ENCODE measurements at places on chromosomes 3 and 15.

GRCh38 chr15:75056036-75056435, 32.6 kb downstream of the PPCDC start:
- DNase-seq: no peak

DNA sequence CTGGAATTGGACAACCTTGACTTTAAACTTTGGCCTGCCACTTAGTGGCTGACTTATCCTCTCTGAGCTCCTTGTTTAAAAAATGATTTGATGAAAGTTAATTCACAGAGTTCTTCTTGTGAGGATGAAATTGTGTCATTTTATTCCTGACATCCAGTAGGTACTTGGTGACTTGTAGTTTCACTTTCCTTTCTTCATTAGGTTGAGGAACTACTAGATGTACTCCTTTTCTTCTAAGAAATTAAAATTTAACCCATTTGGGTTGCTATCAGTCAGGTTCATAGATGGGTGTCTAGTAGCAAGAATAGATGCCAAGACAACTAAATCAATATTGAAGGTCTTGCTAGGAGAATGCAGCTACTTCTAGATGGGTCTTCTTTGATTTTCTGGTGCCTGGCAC, 5.2 kb downstream of the NR1D2 start:
- DNase-seq: no peak

DNA sequence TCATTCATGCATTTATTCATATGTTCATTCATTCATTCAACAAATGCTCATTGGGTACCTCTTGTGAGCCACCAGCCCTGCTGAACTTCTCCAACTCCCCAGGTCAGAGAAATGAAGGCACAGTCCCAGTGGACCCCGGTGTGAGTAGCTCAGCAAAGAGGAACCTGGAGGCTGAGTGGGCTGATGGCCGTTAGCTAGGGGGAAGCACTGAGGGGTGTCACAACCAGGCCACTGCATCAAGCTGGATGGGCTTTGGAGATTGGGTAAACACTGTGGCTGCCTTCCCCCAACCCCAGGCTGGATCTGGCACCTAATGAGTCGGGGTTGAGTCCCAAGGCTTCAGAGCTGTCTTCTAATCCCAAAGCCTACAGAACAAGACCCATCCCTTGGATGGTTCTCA, 12.1 kb upstream of the ALAS1 start:
- DNase-seq: no peak

DNA sequence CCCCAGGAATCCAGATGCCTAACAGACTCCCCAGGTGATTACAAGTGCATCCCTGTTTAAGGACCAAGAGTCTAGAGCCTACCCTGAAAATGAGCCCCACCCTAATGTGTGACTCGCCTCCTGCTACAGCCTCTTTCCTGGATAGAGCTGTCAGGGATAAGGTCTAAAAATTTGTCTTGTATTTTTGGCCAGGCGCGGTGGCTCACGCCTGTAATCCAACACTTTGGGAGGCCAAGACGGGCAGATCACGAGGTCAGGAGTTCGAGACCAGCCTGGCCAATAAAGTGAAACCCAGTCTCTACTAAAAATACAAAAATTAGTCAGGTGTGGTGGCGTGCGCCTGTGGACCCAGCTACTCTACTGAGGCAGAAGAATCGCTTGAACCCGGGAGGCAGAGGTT, 11.2 kb downstream of the TMC3 start:
- DNase-seq: no peak

DNA sequence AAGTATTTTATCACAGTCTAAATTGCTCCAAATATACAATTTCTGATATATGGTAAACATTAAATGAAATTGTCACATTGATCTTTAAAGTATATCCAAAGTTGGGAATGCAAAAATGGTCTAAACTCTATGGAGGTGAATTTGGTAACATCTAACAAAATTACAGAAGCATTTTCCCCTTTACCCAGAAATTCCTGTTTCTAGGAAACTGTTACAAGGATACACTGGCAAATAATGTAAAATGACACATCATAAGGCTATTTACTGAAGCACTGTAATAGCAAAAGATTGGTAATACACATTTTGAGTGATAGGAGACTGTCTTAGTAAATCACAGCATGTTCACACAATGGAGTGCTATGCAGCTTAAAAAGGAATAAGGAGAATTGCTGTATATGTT, 50.0 kb upstream of the SLCO2A1 start:
- no peak for DNase-seq

- DNase-seq: no peak
Measured at GRCh38 chr3:129522953-129523352, 5.5 kb upstream of the RHO start.

DNA sequence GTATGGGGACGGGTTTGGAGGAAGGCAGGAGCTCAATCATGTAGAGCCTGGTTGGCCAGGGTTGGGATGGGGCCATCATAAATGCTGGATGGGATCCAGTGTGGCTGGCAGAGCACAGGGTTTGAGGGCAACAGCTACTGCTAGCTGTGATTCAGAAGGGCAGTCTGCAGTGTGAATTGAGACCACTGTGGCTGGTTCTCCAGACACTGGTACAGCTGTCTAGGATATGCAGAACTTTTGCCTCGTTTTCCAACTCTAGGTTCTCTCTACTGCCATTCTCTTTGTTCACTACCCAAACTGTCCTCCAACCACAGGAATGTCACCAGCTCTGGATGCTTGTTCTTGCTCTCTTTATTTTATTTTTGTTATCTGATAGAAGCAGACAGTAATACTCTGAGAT, 543.6 kb downstream of the AGBL1 start:
- DNase-seq: no peak

DNA sequence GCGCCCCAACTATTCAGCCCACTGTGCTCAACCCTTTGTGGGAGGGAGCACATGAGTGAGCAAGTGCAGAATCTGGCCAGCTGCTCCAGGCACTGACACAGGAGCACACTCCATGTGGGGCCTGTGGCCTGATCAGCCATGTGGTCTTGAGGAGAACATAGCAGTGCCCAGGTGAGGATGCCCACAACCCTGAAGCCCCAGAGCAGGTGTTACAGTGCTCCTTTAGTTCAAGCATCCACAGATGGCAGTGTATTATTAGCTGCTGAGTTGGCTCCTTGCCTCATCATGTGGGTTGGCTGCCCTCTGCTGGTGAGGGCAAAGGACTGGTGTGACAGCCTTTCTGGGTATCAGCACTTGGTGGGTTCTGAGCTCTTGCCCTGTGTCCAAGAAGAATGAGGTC, 1588.2 kb downstream of the SI start:
- no peak for DNase-seq

GRCh38 chr3:185585518-185585858, 607 bp upstream of the SENP2 start:
- DNase-seq: no peak

DNA sequence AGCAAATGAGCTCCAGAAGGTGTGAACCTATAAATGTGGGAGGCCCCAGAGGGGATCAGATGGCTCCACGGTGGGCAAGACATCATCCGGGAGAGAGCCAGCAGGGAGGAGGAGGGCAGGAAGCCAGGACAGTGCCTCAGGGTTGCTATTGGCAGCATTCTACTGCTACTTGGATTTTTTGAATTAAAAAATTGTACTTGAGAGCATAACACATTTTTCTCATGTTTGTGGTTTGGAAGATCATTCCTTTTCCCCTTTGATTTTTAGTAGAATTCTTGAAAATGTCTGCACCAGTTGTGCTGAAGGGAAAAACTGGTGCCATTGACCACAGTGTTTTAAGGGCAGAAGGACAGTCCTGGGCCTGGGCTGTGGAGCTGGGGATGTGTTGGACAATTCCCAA, 59.2 kb downstream of the LYZL4 start:
- DNase-seq: no peak

DNA sequence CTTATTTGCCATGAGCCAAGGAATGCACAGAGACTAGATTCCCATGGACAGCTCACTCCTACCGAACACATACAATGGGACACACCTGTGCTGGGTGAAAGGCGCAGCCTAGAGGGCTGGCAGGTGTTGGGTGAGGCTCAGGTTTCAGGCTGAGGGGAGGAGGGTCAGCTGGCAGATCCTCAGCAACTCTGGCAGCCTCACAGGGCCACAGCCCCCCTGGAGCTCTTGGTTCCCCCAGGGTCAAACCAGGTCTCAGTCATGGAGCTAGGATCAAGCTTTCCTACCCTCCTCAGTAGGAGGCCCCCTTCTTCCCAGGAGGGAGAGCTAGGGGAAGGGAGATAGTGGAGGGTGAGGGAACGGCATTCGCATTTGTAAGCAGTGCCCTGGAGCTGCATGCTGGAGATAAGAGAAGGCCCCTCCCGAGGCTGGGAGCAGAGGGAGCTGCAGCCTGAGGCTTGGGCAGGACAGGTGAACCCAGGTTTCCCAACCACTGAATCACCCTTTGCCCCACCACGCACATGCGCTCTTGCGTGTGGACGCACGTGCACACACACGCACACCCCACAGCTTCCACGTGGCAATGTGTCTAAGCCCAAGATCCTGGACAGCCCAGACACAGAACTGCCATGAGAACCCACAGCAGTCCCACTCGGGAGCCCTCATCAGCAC, 26.3 kb upstream of the TFRC start:
- no peak for DNase-seq

GRCh38 chr3:87333393-87333892, 57.1 kb upstream of the POU1F1 start:
- no peak for DNase-seq

- DNase-seq: no peak
Measured at GRCh38 chr15:32657198-32657883, 15.8 kb downstream of the SCG5 start.

DNA sequence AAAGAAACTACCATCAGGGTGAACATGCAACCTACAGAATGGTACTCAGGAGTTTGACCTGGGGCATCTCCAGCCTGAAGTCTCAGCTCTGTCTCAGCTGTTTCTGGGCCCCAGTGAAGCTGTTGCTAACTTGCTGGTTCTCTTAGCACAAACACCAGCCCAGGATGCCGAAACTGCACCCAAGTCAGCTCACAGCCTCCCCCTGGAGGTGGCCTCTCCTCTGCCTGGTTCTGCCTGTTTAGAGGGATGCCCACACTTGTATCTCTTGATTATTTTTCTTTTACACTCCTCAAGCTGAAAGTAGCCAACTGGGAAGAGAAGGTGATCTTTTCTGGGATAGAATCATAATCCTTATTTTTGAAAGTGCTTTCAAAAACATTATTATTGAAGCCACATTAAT, 289.0 kb upstream of the RASGRP1 start:
- no peak for DNase-seq

DNA sequence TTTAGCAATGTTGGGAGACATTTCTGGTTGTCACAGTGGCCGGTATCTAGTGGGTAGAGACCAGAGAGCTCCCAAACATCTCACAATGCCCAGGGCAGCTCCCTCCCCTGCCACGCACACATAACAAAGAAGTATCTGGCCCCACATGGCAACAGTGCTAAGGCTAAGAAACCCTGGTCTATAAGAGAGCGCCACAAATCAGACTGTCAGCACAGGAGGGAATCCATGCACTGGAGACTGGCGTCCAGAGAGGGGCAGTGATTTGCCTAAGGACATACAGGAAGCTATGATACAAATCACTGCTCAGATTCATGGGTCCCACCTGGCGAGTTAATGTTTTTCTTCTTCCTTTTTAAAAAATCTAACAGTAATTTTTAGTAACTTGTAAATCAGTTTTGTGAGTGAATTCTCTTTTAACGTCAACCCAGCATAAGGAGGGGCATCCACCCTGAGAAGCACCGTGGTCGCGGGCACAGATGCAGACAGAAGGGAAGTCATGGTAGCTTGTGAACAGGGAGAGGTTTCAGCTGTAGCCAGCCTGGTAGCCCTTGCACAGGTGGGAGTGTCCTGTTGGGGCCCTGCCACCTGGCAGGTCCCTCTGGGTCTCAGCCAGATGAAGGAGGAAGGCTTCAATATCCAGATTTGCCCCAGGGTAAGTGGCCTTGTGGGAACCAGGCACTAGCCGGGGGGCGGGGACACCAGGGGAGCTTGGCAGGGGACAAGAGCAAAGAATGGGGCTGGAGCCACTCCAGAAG, 8.7 kb downstream of the ISG20 start:
- DNase-seq: no peak

- no peak for DNase-seq
Measured at GRCh38 chr15:54150255-54150654, 172.0 kb downstream of the UNC13C start.

GRCh38 chr3:185659942-185660921, 74.1 kb downstream of the SENP2 start:
- DNase-seq: peak; percentile 37

DNA sequence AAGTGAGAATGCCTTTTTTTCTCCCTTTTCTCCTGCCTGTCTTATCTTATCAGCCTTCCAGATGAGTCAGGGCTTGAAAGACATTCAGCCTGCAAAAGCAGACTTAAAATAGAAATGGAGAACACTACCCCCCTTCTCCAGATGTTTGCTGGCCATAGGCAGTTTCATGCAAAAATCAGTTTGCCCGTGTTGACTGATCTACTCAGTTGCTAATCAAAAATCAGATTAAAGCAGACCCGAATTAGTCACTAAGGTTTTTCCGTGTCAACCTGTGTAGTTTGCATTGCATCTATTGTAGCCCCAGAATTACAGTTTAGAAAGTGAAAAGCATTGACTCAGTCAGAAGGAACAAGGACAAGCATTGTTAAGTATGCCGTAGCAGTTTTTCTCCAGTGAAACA, 56.2 kb downstream of the IL5RA start:
- no peak for DNase-seq

- no peak for DNase-seq
Measured at GRCh38 chr15:51775967-51776816, 24.8 kb downstream of the TMOD2 start.

- DNase-seq: no peak
Measured at GRCh38 chr3:193829781-193830180, 236.8 kb downstream of the OPA1 start.

DNA sequence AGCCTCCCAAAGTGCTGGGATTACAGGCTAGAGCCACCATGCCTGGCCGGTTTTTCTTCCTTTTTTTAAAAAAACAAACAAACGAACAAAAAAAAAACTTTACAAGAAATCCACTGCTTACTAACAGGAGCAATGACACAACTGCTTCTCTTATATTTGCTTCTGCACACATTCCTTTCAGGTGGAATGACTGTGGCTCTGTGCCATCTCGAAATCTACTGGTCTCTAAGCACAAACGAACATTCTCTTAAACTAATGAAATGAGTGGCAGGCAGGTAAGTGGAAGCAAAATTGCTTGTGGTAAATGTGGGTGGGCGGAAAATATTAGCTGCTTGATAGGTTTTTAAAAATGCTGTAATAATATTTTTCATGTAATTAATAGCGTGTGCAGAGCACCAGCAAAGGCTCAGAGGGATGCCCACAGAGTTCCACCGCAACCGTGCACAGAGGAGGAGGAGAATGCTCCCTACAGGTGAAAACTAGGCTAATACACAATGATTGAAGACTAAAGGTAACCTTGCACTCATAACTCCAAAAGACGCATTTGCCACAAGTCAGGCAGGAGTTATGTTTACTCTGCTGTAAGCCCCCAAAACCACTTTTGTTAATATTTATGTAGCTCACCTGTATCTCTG, 77.4 kb downstream of the LSAMP start:
- no peak for DNase-seq

DNA sequence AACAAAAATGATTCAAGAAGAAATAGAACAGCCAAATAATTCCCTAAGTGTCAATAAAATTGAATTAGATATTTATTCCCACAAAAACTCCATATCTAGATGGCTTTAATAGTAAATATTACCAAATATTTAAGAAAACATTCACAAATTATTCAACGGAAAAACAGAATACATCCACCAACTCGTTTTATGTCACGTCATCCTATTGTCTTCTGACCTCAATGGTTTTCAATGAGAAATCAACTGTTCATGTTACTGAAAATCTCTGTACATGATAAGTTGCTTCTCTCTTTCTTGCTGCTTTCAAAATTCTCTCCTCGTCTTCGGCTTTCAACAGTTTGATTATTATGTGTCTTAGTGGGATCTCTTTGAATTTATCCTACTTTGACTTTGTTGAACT, 17.1 kb upstream of the FBXL2 start:
- no peak for DNase-seq
